H1 (cell line): ENCODE measurements at places on chromosomes 12 and 14.
A peak's percentile ranks its signal among the peaks of the same experiment; 100 is the strongest.

DNA sequence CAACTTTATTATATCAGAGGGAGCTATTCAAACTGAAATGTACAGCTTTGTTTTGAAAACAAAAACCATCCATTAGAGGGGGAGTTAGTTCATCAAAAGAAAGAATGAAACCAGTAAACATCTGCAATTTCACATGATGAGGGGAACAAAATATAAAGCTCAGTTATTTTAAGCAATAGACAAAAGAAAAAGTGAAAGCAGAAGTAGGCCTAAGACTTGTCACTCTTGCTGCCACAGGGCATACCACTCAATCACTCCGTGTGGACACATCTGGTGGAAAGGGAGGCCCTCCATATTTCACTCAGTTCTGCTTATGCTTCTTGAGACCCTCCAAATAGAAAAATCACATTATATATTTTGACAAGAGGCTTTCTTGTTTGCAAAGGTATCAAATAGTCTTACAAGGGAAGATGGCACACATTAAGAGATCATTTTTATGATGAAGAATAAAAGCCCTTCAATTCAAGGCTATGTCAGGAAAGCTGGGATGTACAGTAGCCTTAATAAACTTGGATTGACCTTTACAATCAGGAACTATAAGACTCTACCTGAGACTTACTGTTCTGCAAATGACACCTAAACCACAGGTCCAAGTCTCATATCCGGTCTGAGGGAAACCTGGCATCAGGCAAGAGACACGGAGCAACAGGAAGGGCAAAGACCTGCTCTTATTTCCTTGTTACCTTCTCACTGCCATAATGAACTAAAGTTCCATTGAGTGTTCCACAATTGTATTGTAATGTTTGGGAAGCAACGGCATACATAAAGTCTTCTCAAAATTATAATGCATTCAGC lies 222.5 kb upstream of the GRIP1 start:
- H3K4me1 ChIP-seq = peaks cover 11% of the 10 kb centered on the region
- H3K27ac ChIP-seq = no peak overlapping the region
- no peak overlapping the region for H3K4me3 ChIP-seq
- no peak for DNase-seq
- H3K36me3 ChIP-seq = no peaks in the 10 kb centered on the region
- H3K27me3 ChIP-seq = no peaks in the 10 kb centered on the region

GRCh38 chr12:108778053-108778452 lies 46.7 kb upstream of the CORO1C start:
- H3K27me3 ChIP-seq = no peaks in the 10 kb centered on the region
- DNase-seq = no peak
- no peak overlapping the region for H3K4me3 ChIP-seq
- H3K4me1 ChIP-seq = no peaks in the 10 kb centered on the region; the same call in 1 of the 2 replicates
- no peak overlapping the region for H3K27ac ChIP-seq

DNA sequence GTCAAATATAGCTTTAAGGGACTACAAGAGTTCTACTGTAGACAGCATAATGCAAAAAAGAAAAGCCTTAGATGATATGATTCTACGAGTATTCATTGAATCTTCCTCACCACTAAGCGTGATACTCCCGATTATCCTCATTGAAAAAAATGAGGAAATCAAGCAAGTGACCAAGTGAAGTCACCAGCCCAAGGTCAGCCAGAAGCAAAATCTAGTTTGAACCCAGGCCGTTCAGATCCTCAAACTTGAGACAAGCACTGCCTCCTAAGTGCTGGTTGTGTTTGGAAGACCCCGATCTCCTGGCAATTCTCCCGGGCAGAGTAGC lies 845 bp downstream of the GIT2 start:
- H3K27ac ChIP-seq = no peak overlapping the region
- peaks cover 4% of the 10 kb centered on the region for H3K4me1 ChIP-seq
- H3K36me3 ChIP-seq = peaks cover 2% of the 10 kb centered on the region; the same call in 1 of the 2 replicates
- peaks cover 7% of the 10 kb centered on the region for H3K27me3 ChIP-seq
- no peak for DNase-seq
- peak overlapping the region; percentile 81 for H3K4me3 ChIP-seq

DNA sequence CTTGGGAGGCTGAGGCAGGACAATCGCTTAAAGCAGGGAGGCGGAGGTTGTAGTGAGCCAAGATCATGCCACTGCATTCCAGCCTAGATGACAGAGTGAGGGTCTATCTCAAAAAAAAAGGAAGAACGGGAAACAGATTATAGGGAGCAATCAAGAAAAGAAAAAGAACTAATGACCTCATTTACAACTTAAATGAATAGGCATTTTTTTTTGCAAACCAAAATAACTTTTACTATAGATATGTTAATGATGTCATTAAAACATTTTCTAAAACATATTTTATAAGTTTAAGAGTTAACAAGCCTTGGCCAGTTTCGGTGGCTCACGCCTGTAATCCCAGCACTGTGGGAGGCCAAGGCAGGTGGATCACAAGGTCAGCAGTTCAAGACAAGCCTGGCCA lies 6.8 kb upstream of the RESF1 start:
- no peak overlapping the region for H3K4me3 ChIP-seq
- H3K27ac ChIP-seq = no peak overlapping the region
- no peaks in the 10 kb centered on the region for H3K4me1 ChIP-seq

DNA sequence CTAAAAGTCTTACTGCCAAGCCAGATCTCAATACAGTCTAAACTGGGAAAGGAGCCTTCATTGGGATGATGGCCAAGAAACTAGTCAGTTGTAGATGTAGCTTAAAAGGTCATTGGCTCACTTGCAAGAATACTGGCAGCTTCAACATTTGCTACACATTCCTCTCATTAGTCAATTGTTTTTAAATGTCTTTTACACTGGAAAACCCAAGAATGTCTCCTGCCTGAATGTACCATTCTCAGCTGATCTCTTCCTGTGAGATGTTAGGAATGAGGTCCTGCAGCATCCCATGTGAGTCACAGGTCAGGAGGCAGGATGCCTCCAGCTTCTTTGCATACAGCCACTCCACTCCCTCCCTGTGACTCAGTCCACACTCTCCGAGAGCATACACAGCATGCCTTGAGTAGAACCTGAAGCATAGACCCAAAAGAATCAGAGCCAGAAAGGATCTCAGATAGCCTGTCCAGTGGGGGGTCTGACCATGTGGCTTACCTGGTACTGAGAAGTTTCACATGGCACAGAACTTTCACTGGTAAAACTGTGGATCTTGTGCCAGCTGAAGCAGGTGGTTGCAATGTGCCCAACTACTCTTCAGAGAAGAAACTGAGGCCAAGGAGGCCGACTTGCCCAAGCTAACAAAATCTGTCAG lies 56.0 kb upstream of the HECTD1 start:
- no peaks in the 10 kb centered on the region for H3K27me3 ChIP-seq
- no peak overlapping the region for H3K4me3 ChIP-seq
- no peak for DNase-seq
- H3K4me1 ChIP-seq = no peaks in the 10 kb centered on the region
- H3K27ac ChIP-seq = no peak overlapping the region

DNA sequence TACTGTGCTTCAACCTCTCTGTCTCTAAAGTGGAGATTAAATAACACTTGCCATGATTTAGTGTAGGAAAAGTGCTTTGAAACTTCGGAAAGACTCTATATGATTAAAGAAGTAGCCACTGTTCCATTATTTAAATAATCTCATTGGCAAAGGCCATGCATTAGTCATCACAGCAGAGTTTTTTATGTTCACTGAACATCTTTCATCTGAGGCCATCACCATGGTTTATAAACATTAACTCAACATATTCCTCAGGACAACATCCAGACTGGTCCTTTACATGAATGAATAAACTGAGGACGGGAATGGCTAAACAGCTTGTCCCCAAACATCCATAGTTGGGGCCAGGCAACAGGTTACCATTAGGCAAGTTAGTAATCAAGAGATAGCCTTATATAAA lies 124.6 kb upstream of the FRMD6 start:
- no peaks in the 10 kb centered on the region for H3K4me1 ChIP-seq
- DNase-seq = no peak
- no peak overlapping the region for H3K27ac ChIP-seq
- no peaks in the 10 kb centered on the region for H3K36me3 ChIP-seq
- no peaks in the 10 kb centered on the region for H3K27me3 ChIP-seq

DNA sequence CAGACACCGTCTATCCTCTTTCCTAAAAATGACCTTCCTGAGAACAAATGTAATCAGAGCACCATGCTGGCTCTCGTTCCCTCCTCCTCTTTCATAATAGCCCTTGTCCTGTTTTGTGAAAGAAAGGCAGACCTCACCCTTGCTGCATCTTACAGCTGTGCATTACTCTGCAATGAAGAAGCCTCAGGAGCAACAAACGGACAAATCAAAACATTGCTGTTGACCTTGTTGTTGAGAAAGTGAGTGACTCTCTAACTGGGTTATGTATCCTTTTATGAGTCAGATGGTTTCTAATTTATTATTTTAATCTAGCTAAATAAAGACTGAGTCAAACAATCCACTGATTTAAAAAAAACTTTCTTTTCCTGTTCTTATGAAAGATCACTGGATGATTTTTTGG lies 180.9 kb downstream of the RPS29 start:
- no peaks in the 10 kb centered on the region for H3K36me3 ChIP-seq
- H3K4me3 ChIP-seq = no peak overlapping the region
- H3K27ac ChIP-seq = no peak overlapping the region
- no peaks in the 10 kb centered on the region for H3K4me1 ChIP-seq

DNA sequence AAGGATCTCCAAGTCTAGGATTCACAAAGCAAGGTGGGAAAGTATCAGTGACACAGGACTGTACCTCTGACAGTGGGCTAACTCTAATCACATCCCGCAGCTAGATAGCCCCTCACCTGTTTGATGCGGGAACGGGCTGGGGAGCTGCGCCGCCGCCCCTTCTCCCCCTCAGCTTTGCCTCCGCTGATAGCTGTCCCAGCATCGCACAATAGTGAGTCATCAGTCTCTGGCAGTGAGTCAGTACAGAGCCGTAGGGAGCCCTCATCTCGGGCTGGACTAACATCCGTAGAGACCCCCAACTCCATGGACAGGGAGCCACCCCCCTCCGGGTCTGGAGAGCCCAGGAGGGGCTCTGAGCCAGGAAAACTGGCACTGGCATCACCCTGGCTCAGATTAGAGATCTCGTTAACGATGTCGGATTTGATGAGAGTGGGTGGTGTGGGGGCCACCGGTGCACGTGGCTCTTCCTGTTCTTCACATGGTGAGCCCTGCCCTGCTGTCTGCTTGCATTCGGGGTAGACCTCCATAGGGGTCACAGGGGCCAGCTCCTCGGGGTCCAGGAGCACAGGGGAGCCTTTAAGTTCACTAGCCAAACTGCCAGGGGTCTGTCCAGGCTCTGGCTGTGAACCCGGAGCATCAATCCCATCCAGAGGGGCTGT lies 10.9 kb downstream of the KMT2D start:
- H3K27ac ChIP-seq = no peak overlapping the region
- H3K4me1 ChIP-seq = no peaks in the 10 kb centered on the region
- H3K36me3 ChIP-seq = peaks cover 90% of the 10 kb centered on the region
- H3K27me3 ChIP-seq = no peaks in the 10 kb centered on the region

DNA sequence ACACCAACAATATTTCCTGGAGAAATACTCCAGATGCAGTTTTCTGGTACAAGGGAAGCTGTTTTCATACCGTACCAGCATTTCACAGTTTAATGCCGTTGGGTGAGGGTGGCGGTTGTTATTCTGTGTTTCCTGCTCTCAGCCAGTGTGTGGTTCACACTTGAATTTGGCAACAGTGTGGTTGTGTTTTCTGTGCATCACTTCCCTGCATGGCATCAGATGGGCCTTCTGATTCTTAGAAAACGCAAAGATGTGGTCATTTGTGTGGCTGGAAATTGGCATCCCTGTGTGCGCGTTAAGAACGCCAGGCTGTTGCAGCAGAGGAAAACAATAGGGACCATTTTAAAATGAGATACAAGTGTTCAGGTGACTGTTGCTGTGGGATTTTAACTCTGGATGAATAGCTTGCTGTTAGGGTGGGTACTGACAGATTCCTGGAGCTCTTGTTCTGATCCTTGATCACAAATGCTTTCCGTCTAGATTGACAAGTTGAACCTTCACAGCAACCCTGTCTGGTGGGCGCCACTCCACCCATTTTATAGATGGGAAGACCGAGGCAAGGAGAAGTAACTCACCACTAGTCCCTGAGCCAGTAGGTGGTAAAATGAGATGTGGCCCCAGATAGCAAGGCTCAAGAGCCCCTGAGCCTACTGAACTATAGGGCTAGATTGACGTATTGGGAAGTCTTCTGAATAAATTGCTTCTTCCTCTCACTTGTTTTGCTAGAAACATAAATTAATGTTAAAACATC lies 231.2 kb downstream of the CHST11 start:
- no peaks in the 10 kb centered on the region for H3K36me3 ChIP-seq
- no peak overlapping the region for H3K4me3 ChIP-seq
- no peak for DNase-seq
- no peaks in the 10 kb centered on the region for H3K4me1 ChIP-seq
- no peaks in the 10 kb centered on the region for H3K27me3 ChIP-seq
- no peak overlapping the region for H3K27ac ChIP-seq

GRCh38 chr12:65659681-65660080 lies 164.6 kb upstream of the HMGA2 start:
- DNase-seq = no peak
- no peaks in the 10 kb centered on the region for H3K4me1 ChIP-seq
- H3K27me3 ChIP-seq = no peaks in the 10 kb centered on the region

DNA sequence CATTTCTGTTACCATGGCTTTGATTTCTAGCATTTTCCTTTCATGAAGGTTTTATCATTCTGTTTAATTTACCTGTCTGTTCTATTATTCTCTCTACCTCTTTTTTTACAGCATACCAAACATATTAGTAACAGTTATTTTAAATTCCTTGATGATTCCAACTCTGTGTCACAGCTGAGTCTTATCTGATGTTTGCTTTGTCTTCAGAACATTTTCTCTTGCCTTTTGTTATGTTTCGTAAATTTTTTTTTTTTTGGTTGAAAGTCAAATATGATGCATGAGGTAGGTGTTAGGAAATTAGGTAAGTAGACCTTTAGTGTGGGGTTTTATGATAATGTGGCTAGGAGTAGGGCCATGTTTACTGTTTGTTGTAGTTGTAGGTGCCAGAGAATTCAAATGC lies 496.4 kb downstream of the FOXG1 start:
- DNase-seq = no peak
- no peak overlapping the region for H3K27ac ChIP-seq
- H3K4me3 ChIP-seq = no peak overlapping the region
- H3K4me1 ChIP-seq = no peaks in the 10 kb centered on the region

DNA sequence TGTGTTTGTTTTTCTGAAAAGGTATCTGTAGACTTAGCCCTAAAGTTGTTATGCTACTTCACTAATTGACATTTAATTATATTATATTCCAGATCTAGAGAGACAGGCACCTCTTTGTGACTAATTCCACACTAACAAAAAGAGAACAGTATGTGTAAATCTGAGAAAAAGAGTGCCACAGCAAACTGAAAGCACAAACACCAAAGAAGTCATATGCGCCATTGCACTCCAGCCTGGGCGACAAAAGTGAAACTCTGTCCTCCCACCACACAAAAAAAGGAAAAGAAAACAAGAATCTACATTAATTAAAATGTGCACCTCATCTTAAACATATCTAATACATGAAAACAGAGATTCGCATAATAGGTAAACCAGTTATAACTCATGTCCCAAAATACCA lies 4.4 kb upstream of the CSRNP2 start:
- H3K4me1 ChIP-seq = no peaks in the 10 kb centered on the region
- H3K36me3 ChIP-seq = no peaks in the 10 kb centered on the region
- H3K4me3 ChIP-seq = no peak overlapping the region
- no peak overlapping the region for H3K27ac ChIP-seq
- DNase-seq = no peak

GRCh38 chr14:63940387-63940786 lies 87.6 kb downstream of the SYNE2 start:
- no peaks in the 10 kb centered on the region; the same call in 1 of the 2 replicates for H3K36me3 ChIP-seq
- no peak overlapping the region for H3K4me3 ChIP-seq
- no peak overlapping the region for H3K27ac ChIP-seq
- no peaks in the 10 kb centered on the region; the same call in 1 of the 2 replicates for H3K27me3 ChIP-seq
- no peak for DNase-seq
- H3K4me1 ChIP-seq = no peaks in the 10 kb centered on the region

- no peak overlapping the region for H3K4me3 ChIP-seq
- 0 out of 2 replicates have a peak, but pooled peaks cover 2% of the 10 kb centered on the region for H3K4me1 ChIP-seq
- H3K27ac ChIP-seq = no peak overlapping the region
- H3K36me3 ChIP-seq = no peaks in the 10 kb centered on the region
These were observed 41.9 kb upstream of the ABCC9 start for GRCh38 chr12:21983095-21983494.
